ENCODE measurements at places on chromosomes 4 and X.

- no peak for DNase-seq
These were observed 250.3 kb downstream of the DCLK2 start for GRCh38 chr4:150328496-150328895.

DNA sequence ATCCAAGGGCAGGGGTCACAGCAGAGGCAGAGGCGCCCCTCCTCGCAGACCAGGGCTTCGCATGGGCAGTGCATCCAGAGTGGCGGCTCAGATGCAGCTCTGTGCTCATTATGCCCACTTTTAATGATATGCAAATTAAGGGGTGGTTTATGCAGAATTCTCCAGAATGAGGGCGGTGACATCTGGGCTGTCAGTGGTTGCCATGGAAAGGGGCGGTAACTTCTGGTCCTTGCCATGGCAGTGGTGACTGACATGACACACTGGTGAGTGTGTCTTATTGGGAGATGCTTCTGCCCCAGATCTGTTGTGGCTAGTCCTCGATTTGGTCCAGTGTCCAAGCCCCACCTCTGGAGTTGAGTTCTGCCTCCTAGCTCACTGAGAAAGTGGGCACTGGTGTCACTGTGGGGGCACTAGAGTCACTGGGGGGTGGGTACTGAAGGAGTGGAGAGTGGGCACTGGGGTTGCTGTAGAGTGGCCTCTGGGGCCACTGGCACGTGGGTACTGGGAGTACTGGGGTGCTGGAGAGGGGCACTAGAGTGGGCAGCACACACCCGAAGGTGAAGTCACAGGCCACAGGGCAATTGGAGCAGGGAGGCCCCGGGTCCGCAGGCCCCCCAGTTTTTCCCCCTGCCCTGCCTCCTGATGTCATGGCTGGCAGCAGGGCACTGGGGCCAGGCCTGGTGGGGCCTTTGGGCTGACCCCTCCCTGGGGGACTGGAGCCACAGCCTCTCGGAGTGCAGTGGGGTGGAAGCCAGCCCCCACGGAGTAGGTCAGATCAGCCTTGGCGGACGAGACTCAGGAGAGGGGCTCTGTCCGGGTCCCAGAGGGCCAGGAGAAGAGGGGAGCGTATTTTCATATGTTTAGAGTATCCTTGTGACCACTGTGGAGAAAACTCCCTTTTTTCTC, 98.6 kb upstream of the NKX1-1 start:
- DNase-seq, result no peak

DNA sequence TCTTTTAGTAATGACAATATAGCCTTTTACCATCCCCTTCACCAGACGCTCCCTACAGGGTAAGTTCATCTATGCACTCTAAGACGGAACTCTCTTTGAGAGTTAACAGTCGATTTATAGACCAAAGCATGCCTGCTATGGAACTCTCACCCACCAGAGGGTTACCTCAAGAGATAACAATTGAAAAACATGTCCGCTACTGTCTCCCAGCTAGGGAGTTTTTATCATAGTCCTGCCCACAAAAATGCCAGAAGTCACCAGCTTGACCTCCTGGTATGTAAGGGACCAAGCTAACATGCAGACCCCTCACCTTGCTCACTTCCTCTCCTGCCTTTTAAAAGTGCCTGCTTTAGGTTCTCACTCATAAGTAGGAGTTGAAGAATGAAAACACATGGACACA, 16.7 kb upstream of the YTHDC1 start:
- DNase-seq, result no peak

DNA sequence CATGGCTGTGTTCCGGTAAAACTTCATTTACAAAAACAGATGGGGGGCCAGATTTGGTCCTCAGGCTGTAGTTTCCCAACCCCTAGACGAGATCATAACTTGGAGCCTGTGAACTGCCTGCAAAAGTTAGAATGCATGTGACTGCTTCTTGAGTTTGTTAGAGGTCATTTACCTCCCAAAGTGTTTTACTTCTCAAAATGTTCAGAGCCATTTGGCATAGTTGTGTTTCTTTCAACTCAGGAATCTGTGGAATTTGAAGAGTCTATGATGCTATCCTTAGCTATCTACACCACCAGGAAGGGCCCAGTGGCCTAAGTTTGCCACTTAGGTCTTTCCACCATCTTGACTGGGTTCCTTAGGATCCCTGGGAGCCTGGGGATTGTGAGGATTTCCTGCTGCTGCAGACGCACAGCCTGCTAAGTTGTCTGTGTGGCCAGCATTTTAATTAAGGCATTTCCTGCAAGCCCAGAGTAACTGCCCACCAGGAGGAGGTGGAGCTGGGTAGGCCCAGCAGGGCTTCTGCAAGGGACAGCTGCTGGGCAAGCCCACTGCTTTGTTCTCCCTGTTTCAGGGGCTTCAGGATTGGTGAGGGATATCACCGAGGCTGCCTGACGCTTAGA, 53.1 kb downstream of the CCNI start:
- DNase-seq, result no peak

DNA sequence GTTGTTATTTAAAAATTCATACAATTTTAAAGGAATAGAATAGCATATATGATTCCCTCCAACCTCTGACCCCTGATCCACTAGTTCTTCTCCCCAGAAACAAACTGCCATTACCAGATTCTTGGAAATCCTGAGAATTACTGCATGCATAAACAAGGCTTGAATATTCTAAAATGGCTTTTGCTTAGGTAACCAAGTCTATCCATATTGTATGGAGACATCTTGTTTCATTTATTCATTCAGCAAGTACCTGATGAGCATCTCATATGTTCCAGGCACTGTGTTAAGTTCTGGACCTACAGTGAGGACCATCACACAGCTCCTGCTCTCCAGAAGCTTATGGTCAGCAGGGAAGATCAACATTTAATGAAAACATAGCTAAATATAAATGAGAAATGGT, 49.4 kb downstream of the TMEM164 start:
- DNase-seq, result no peak

GRCh38 chr4:15149839-15150592, 147.7 kb downstream of the CPEB2 start:
- no peak for DNase-seq

DNA sequence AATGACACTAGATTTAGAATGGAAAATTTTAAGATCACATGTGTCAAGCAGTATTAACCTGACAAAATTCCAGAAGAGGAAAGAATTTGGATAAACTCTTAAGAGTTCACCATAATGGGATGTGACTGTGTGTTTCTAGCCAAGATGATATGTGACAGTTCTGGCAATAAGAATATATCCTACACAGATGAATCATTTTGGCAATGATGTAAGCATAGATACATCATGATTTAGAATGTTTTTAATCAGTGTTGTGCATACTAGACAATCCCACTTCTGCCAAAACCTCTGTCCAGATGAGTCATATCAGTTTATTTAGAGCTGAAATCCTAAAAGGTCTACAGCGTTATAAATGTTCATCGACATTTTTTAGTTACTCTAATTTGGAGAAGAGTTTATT, 48.8 kb downstream of the PTCHD1 start:
- DNase-seq, result no peak

DNA sequence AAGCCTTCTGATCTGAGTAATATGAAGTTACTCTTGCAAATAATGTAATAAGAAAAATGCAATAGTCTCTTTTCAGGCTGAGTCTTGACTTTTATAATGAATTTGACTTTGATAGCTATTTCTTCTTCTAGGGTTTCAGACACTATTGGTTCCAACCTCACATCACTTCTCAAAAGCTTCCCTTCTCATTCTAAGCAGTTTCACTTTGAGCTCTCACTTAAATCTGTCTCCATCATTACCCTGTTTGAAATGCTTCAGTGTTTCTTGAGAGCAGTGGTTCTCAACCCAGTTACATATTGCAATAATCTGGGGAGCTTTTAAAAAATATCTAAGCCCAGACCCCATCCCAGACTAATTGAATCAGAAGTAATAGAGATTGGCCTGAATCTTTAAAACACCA, 40.5 kb upstream of the BMP2K start:
- no peak for DNase-seq

- no peak for DNase-seq
These were observed 377.5 kb downstream of the CENPC start for GRCh38 chr4:67167849-67168248.

DNA sequence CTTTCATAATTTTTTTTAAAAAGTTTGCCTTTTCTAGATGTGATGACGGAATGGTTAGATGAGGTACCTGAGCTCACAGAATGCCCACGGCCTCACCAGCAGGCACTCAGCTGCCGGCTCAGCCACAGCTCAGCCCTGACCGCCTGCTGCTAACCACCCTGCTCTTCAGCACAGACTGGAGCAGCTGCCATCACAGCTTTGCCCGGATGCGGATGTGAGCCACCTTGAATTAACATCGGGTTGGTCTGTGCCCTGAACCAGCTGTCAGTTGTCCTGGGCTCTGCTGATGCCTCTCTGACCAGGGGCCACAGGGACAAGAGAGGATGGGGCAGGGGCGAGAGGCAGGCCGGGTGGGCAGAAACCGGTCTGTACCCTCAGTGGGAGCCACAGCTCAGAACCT, 93.3 kb downstream of the HMX1 start:
- DNase-seq, result no peak

DNA sequence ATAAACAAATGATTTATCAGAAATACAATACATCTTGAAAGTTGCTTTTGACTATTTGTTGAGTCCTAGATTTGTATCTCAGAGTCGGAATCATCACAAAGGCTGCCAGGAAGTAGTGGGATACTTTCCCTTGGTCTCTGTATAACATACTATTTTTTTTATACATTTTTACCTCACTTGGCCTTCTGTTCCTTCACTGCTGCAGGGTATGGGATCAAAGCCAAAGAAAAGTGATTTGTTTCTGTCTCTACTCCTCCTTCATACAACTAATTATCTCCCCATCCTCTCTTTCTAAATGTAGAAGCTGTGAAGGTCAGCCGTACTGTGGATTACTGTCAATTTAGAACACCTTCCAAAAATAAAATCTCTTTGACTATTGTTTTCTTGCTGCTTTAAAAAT, 24.9 kb downstream of the PALLD start:
- no peak for DNase-seq

GRCh38 chrX:77597511-77597910, 150.3 kb downstream of the FGF16 start:
- DNase-seq, result no peak

DNA sequence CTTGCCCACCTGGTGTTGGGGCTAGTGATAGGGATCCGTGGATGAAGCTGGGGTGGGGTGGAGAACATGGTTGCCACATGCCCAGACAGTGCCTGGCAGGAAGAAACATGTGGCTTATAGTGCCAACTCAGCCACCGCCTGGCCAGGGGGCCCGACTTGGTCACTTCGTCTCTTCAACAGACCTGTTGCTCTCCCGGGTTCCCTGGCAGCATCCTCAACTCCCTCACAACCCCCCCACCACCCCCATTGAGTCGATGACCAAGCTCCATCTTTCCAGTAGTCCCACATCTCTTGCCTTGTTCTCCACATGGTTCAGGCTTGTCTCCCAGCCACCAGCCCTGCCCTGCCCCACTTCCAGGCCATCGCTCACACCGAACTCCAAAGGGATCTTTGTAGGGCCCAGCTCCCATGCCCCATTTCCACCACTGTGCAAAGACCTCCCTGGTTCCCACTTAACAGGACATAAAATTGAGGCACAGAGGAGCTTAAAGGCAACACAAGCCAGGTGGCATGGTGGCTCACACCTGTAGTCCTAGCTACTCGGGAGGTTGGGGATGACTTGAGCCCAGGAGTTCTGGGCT, 7.8 kb downstream of the PNCK start:
- DNase-seq, result no peak

DNA sequence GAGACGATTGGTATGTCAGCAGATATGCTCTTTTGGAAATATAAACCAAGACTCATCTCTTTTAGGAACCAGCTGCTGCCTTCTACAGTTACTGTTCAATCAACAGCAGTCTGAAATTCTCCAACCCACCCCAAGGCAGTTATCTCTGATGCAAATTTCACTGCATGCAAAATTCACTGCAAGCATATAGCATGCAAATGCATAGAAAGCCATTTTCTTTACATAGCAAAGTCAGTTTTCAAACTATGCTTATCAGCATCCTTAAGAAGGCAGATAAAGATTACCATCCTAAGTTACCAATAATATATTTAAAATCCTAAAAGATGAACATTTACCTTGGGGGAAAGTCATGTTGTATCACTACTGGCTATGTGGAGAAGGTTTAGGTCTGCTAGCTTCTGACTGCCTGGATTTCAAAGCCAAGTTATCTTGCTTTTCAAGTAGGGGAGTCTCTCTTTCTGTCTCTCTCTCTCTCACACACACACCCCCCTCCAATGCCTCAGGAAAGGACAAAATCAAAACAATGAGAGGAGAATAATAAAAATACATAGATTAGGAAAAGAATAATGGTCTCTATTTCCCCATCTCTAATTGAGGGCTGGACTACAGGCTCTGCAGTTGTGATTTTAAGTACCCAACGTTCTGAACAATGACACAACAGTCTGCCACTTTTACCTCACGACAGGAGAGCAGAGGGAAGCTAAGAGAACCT, 1.5 kb downstream of the NMU start:
- no peak for DNase-seq

- no peak for DNase-seq
These were observed 510 bp downstream of the HMGB3 start for GRCh38 chrX:150983521-150984168.

- DNase-seq, result no peak
These were observed 155.0 kb downstream of the SLC7A11 start for GRCh38 chr4:138087066-138087719.

DNA sequence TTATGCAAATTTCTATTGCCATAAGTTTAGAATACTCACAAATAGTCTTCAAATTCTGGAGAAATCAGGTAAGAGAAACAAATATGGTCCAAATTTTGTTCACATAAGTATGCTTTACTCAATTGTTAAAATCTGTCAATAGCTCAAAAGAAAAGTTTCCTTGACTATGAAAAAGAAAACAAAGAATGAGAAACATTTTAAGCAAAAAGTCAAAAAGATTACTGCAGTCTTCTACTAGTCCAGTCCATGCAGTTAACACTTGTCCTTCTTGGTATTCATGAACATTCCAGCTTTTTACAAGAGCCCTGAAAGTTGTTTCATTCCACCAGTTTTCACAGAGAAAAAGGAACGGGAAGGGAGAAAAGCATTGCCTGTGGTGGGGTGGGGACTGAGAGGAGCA, 54.7 kb upstream of the ZXDA start:
- DNase-seq, result no peak

DNA sequence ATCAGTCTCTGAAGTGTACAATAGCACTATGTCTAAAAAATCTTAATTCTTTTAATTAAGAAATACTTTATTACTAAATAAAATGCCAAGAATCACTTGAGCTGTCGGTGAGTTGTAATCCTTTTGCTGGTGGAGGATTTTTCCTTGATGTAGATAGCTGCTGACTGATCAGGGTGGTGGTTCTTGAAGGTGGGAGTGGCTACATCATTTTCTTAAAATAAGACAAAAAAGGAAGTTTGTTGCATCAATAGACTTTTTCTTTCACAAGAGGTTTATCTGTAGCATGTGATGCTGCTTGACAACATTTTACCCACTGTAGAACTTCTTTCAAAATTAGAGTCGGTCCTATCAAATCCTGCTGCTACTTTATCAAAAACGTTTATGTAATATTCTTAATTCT, 68.8 kb upstream of the ZC4H2 start:
- DNase-seq, result no peak

All from stimulated activated CD4-positive, alpha-beta T cell treated with anti-CD3 and anti-CD28 coated beads, Interleukin-1b, Interleukin-23, amount 100 ng/mL, for 1 hour (primary cell).